Stimulated activated CD4-positive, alpha-beta T cell treated with anti-CD3 and anti-CD28 coated beads, Interleukin-1b, Interleukin-23, amount 100 ng/mL, for 48 hours (primary cell): ENCODE measurements at places on chromosomes 1 and 21.

DNA sequence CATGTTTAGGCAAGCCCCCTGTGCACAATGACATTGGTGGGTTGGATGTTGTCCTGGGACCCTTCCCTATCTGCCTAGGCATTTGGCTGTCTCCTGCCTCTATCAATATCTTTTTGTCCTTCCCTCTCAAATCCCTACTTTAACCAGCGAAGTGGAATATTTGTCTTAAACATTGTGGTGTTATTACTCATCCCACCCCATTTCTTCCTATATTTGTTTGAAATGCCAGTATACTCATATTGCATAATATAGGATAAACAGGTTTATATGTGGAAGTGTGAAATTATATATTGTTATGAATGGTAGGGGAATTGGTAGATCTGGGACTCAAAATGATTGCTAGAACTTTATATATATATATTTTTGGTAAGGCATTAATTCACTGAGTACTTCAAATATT, 80.0 kb downstream of the ADGRL2 start:
- no peak for DNase-seq

- no peak for DNase-seq
Observed at GRCh38 chr1:27940870-27941560, 6.2 kb downstream of the SMPDL3B start.

- DNase-seq = no peak
Observed at GRCh38 chr1:47179988-47180563, 9.8 kb downstream of the PDZK1IP1 start.

- DNase-seq = no peak
Observed at GRCh38 chr21:15355066-15355465, 290.3 kb upstream of the NRIP1 start.

DNA sequence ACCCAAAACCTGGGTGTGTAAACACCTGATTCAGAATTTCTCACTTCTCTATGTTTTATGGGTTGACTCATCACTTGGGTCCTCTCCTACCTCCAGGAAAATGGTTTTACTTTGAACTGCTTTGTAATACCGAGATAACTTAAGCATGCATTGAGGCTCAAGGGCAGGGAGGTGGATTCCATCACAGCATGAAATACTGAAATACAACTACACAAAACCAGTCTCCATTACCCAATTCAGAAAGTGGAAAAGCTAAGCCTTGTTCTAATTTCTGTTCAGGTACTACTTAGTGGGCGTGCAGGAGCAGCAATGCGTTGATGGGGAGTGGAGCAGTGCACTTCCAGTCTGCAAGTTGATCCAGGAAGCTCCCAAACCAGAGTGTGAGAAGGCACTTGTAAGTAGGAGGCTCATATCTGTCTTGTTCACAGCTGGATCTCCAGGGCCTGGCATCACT, 6.1 kb upstream of the C4BPA start:
- peak; percentile 51 for DNase-seq

DNA sequence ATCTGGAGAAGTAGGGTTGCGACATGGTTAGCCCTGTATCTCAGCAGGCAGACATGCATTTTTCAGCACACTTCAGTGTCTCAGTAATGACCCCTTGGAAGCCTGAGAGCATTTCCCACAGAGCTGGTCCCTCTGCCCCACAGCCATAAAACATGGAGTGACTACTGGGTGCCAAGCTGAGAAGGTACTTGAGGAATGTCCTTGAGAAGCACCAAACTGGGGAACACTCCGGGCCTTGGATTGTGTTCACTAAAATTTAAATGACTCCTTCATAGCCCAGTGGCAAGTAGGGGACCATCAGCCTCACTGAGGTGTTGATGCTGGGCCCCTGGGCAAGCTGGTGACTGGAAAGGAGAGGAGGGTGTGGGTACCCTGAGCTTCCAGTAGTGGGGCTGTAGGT, 54.7 kb downstream of the KCNJ6 start:
- DNase-seq = no peak

DNA sequence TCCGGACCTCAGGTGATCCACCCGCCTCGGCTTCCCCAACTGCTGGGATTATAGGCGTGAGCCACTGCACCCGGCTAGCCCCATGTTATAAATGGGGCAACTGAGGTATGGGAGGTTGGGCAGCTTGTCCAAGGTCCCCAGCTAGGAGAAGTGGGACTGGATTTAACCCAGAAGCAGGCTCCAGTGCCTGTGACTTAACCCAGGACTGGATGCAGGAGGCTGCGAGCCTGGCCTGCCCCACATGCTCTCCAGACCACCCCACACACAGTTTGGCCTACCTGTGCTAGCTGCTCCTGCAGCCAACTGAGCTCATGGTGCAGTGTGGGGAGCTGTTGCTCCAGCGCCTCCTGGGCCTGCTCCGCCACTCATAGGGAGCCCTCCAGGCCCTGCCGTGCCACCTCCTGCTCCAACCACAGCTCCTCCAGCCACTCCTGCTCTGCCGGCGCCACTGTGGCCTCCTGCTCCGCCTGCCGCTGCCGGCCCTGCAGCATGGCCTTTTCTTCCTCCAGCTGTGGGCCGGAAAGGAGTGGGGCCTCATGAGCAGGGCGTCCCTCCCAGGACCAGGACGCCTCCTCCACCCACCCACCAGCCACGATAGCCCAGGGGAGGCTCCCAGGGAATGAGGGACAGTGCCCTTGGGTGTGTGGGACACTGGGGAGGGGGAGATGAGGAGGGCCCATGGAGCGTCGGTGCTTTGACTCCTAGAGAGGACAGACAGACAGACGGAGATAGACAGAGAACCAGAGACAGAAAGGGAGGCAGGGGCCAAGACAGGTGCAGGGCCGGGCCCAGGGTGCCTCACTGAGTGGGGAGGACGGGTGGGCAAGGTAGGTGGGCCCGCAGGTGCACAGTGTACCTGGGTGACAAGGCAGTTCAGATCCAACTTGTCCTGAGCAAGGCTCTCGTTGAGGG, 12.4 kb upstream of the NBPF1 start:
- no peak for DNase-seq

DNA sequence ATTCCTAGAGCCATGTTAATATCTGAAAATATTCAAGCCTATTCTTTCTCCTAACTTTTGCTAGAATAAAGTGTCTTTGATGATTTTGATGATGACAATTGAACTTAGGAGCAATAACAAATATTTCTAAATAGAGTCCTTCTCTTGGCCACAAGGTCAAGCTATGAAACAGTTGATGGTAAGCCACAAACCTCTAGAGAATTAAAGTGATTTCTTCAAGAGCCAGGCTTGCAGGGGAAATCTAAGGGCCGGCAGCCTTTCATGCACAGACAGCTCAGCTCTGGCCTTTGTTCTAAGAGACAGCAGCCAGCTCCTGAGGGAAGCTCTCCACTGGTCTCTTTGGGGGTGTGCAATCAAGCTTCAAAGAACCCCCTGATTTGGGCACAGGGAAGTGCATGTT, 59.0 kb downstream of the SUSD4 start:
- DNase-seq = no peak

DNA sequence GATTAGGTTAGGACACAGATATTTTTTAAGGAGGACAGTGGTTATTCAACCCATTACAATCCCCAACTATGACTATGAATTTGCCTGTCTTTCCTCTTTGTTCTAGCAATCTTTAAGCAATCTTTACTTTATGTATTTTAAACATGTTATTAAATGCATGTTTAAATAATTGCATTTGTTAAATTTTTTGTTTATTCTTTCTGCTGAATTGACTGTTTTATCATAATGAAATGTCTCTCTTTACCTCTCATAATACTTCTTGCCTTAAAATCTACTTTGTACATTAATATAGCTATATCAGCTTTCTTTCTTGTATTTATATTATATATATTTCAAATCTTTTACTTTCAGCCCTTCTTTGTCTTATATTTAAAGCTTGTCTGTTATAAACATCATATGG, 46.1 kb downstream of the CR1L start:
- DNase-seq = no peak

- no peak for DNase-seq
Observed at GRCh38 chr1:2816786-2817185, 15.3 kb upstream of the TTC34 start.

- no peak for DNase-seq
Observed at GRCh38 chr1:168320149-168320548, 39.5 kb downstream of the TBX19 start.

DNA sequence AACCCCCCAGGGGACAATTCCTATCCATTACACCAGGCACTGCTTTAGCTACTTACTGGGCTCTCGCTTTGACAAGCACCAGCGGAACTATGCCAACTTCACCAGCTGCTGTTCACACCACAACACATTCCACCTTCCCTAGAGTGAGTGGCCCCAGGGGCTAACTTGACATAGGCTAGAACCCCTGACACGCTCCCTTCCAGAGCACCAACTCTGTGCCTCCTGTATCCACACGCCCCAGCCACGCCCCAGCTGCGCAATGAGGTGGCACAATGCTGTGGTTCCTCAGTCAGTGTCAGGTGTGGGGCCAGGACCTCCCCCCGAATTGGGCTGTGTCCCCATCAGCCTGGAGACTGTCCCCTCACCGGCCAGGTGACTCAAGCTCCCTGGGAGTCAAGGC, 11.7 kb upstream of the FGR start:
- DNase-seq = no peak

- DNase-seq = no peak
Observed at GRCh38 chr1:162404550-162405160, 7.3 kb downstream of the SH2D1B start.

GRCh38 chr1:3313576-3313950, 140.9 kb upstream of the ARHGEF16 start:
- DNase-seq = no peak

GRCh38 chr21:40215941-40216340, 348.7 kb downstream of the PCP4 start:
- DNase-seq = no peak

DNA sequence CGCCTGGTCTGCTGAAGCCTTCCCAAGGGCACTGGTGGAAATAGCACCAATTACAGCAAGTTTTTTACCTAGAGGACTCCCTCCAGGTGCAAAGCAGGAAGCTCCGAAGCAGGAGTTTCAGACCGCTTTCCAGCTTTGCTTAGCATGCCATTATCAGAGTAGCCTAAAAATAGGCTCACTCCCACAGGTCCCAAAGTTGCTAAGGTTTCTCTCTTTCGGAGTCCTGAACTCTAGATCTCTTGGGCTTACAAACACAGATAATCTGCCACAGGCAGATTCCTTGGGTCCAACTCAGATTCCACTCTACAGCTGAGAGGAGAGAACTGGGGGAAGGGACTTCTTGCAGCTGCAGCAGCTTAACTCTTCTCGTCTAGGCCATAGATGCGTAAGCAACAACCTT, 22.5 kb downstream of the ZMYND12 start:
- no peak for DNase-seq

DNA sequence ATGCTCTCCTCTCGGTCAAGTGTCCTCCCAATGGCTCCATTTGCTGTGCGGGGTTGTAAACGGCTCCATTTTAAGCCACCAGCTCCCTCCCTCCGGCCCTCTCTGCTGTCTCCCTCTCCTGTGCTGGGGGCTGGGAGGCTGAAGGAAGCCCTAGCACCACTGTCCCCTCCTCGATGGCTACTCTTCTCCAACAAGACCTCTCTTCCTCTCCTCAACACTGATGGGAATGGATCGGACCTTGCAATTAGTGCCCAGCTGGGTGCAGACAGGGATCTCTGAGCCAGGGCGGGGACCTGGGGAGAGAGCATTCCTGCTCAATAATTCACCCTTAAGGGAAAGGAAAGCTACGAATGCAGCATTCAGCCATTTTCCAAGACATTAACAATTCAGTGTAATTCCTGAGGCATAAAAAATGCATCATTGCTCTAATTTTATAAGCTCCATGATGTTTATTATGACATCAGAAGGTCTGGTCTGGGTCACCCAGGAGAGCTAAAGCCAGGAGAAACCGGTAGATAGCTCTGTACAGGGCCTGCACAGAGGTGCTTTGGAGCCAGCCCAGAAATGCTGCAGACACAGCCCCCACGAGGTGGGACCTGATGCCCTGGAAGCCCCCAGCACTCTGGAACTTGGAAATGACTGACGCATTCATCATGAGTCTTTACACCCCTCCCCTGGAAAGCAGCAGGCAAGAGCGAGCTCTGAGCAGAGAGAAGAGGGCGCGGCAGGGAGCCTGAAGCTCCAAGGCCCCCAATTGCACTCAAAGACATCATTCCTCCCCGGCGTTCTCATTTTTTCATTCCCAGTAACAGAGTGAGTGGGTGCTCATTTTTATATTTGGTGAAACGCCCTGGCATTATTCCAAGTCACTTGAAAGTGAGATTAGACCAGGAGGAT, 76.2 kb upstream of the VAMP3 start:
- DNase-seq = no peak

DNA sequence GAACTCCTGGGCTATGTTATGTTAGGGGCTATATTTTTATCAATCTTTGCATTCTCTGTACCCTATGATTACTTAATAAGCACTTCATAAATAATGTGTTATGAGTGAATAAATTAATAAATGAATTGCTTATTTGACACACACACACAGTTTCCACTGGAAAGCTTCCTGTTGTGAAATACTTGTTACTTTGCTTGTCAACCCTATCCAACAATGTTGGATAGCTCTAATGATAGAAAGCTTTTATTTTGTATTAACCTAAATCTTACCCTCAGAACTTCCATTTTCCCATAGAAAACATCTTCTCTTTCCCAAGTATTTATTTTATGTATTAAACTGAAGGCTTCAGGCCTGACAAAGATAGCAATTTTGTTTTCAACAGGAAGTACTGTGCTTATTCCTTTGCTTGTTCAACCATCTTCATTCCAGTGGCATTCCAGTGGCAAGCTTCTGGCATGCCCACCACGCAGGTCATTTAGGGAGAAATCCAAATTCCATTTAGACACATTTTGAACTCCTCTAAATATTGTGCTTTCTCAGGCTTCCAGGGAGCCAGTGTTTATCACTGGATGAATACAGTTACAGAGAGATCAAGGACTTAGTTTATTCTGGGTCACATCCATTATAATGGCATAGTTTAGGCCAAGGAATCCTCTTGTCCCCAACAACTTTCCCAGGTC, 134.4 kb downstream of the TGFB2 start:
- no peak for DNase-seq

GRCh38 chr1:64196074-64196870, 7.2 kb upstream of the UBE2U start:
- DNase-seq = no peak

- no peak for DNase-seq
Observed at GRCh38 chr1:33377756-33378155, 53.1 kb downstream of the PHC2 start.

DNA sequence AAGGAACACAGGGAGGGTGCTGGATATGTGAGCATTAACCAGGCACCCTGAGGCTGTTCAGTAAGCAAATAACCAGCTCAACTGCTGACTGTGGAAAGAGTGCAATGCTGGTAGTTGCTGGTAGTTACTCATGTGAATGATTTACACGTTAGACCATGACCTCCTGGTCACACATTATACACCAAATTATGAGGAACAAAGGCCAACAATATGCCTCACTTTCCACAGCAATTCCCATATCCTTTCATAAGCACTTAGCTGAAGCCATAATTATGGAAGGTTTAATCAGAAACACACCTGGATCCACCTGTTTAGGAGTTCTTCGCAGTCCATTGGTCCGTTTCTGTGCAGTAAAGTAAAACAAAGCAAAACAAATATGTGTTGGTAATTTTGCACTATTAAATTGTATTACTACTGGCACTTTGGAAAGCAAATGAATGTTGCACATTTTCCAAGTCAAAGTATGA, 281.8 kb downstream of the VAV3 start:
- DNase-seq = no peak
